ENCODE measurements at places on chromosomes 11 and 22.
A peak's percentile ranks its signal among the peaks of the same experiment; 100 is the strongest.

DNA sequence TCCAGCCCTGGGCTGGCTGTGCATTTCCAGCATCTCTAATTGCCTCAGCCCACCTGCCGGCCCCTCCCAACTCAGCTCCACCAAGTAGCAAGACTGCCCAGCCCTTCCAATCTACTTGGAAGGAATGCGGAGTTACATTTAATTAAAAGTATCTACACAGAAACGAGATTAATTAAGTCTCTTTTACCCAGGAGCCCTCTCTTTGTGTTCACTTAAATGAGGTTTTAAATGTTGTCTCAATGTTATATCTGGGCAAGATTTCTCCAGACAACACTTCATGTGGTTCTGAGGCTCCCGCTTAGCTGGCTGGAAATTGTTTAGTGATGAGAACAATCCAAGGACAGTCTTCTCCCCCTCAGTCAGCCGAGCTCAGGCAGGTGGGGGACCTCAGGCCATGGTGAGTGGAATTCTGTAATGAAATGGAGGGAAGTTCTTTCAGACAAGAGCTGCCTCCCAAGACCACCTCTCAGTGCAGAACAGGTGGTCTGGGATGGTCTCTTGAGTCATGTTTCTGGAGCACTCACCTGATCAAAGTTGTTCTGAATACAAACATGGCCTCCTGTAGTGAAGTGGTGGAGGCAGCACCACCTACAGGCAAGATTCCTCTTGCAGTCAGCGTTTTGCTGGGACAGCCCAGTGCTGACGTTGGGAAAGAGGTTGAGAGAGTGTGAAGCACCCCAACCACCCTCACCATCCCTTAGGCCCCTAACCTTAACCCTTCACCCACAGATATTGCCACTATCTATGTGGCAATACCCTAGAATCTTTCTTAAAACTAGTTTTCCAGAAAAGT is 371.6 kb downstream of the CADM1 start:
- no peak for DNase-seq

DNA sequence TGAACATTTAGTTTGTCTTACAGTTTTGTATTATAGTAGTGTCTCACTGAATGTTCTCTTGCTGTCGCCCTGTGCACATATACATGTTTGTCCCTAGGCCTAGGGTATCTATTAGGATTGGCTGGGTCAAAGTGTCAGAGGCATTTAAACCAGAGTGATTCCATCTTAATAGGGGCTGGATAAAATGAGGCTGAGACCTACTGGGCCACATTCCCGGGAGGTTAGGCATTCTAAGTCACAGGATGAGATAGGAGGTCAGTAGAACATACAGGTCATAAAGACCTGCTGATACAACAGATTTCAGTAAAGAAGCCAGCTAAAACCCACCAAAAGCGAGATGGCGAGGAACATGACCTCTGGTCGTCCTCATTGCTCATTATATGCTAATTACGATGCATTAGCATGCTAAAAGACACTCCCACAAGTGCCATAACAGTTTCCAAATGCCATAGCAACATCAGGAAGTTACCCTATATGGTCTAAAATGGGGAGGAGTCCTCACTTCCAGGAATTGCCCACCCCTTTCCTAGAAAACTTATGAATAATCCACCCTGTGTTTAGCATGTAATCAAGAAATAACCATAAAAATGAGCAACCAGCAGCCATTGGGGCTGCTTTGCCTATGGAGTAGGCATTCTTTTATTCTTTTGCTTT is 82.6 kb downstream of the LDLRAD3 start:
- DNase-seq = no peak

DNA sequence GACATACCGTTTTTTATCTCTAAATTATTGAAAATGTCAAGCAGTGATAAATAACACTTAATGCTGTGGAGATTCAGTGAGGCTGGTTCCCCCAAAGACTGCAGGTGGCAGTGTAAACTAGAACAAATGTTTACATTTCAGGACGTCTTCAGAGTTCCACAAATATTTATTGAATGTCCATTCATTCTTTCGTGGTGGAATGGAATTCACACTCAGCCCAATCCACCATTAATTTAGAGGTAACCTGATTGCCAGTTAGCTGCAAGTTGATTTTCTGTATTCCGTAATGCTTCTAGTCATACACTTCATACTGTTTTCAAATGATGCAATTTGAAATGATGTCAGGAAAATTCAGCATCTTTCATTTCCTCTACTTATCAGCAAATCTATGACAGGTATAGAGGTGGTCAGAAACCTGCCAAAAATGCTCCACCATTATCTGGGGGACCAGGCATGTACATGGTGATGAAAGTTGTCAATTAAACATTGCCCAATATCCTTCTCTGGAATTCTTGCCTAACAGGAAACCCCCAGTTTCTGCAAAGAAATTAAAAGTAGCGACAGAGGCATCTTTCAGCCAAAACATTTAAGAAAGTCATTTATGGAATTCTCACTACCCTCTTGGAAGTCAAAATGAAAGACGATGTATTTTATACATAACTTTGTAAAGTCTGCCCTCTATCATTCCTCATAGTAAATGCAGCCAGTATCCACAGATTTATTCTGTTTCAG is 94.3 kb upstream of the BMAL1 start:
- peak; percentile 41 for DNase-seq

- no peak for DNase-seq
Observed at GRCh38 chr11:62601122-62601371, 618 bp downstream of the MTA2 start.

- DNase-seq = peak; percentile 68
Observed at GRCh38 chr11:76721755-76722677, 51.5 kb upstream of the LRRC32 start.

GRCh38 chr22:46758121-46758520 is 4.3 kb upstream of the TBC1D22A start:
- no peak for DNase-seq
